ENCODE measurements at places on chromosomes 4 and X.

- DNase-seq: no peak
These were observed 34.3 kb downstream of the ENPEP start for GRCh38 chr4:110510277-110510676.

GRCh38 chr4:119666653-119667091, 38.1 kb upstream of the PDE5A start:
- DNase-seq: no peak

- DNase-seq: no peak
These were observed 159.0 kb downstream of the GASK1B start for GRCh38 chr4:158013858-158014257.

- DNase-seq: no peak
These were observed 245.5 kb downstream of the EVC2 start for GRCh38 chr4:5462896-5463295.

GRCh38 chr4:18749391-18749790, 727.8 kb upstream of the LCORL start:
- DNase-seq: no peak

GRCh38 chrX:71541210-71542022, 8.5 kb downstream of the OGT start:
- no peak for DNase-seq

DNA sequence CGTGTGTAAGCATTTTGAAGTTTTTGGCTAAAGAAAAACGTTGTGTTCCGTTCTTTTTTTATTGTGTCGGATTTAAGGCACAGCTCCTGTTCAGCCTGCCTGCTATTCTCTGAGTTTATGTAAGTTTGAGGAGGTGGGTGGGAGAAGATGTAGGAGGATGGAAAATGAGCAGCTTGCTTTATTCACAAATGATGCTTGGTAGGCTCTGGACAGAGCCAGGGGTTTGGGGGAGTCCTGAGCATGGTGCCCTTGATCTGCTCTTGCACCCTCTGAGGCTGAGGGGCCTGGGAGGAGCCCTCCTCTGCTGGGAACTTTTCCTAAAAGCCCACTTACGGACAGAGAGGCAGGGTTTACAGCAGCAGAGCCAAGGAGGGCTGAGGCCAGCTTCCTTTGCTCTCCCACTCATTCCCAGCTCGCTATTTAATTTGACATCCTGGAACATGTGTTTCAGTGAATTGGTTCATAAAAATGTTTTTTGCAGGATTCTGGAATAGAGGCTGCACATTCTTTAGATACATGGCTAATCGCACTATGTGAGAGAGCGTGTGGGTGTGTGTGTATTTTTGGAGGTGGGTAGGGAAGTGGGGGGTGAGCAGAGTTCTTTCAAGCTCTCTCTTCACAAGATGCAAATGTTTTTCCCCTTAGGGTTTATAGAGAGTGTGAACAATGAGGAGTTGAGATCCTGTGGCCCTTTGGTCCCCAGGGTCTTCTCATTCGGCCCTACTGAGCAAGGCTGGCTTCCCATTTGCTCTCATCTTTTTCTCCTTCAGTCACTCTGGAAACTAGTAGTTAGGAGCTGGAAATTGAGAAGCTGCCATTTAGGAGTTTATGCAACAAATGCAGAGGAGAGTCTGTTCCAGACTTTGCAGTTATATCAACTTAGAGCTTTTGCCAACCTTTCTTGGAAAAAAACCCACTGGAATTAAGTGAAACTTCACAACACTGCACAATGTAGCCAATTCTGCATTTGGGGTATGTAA, 32.1 kb downstream of the TMEM131L start:
- no peak for DNase-seq

GRCh38 chr4:43778187-43778915, 670.3 kb downstream of the KCTD8 start:
- DNase-seq: no peak

DNA sequence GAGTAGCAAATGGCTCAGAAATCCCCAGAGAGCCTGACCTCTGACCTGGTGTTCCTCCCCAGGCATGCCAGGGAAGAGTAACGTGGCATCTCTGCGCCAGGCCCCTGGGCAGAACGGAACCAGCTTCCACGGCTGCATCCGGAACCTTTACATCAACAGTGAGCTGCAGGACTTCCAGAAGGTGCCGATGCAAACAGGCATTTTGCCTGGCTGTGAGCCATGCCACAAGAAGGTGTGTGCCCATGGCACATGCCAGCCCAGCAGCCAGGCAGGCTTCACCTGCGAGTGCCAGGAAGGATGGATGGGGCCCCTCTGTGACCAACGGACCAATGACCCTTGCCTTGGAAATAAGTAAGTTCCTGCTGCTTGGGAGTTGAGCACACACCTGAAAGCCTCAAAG, 83.4 kb upstream of the PACRGL start:
- no peak for DNase-seq

DNA sequence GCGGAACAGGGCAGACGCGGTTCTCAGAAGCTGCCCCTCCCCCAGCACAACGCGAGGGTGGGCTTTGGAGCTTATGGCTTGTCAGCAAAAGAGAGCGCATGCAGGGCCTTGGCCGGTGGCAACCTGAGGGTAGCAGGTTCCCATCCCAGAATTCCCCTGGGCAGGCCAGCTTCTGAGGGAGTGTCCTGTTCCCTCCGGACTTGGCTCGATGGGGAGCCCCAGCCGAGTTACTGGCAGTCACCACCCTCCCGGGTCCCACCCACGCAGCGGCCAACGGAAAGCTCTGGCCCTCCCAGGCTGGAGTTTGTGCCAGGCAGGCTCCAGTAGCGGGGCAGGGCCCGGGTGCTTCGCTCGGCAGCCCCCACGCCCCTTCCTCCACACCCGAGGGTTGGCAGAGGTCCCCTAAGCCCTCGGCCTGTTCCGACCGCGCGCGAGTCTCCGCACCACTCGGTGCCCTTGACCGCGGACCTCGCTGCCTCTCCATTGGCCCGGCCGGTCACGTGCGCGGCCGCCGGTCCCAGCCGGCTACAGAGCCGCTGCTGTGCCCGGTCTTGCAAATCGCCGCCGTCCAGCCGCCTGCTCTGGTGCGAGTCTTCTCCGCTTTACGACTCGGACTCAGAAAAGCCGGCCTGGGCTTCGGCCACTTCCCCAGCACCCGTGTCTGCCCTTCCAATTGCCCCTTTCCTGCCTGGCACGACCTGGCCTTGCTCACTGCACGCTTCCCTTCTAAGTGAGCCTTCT, 20.9 kb upstream of the MTM1 start:
- peak; percentile 7 for DNase-seq

- no peak for DNase-seq
These were observed 35.1 kb upstream of the NPY2R start for GRCh38 chr4:155173371-155173770.

DNA sequence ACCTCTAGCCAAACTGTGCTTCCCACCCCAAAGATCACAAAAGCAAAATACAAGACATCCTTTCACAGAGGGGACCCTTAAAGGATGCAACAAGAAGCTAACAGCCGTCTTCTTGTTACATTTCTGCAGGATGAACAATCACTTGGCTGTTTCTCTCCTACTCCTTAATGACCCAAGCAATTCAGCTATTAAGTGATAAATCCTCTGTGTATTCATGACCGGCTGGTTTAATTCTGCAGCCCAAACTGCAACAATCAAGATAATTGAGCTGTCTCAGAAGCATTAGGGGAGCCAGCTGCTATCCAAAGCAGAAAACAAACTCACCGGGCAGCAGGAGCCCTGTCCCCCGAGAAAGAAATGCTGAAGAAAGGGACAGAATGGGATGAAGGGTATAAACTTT, 85.9 kb upstream of the ACSL4 start:
- no peak for DNase-seq

DNA sequence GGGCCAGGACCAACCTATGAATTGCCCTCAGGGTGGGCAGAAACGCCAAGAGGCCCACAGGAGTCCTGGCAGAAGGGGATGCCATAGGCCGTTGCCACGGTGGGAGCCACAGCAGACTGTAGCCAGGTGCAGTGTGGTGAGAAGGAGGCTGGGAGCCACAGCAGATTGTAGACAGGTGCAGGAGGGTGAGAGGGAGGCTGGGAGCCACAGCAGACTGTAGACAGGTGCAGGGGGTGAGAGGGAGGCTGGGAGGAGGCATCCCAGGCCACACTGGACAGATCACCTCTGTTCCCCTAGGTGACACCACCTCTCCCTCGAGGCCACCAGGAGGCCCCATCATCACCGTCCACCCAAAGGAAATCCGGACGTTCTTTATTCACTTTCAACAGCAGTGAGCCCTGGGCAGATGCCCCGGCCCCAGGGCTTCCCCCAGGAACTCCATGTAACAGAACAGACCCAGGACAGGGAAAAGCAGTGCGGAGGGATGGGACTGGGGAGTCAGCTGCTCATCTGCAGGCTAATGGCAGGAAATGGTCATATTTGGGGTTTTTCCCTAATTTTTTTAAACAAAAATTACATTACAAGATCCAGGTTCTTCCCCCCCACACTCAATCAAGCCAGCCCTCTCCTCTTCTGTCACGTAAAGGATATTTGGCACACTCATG, 19.5 kb upstream of the MRFAP1 start:
- DNase-seq: no peak

DNA sequence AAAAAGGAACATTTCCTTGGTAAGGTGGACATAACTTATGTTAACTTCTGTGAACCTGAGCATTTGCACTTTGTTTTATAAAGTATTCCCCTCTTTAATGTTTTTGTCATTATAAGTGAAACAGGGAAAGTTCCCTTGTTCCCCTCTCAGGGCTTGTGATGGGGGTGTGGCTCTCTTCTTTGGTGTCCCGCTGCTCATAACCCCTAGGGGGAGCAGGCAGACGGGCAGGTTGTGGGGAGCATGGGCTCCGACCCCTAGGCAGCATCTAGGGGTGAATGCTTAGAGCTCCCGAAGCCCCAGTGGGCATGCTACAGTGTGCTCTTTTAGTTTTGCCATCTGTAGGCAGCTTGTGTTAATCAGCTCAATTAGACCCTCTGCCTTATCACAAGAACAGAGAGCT, 200.4 kb downstream of the DACH2 start:
- no peak for DNase-seq
